ENCODE measurements at places on chromosomes 2 and 18. TPM values are rescaled to one million over a fixed set of nuclear protein-coding genes. Genes with fewer than 3 reads are reported as not detected.

DNA sequence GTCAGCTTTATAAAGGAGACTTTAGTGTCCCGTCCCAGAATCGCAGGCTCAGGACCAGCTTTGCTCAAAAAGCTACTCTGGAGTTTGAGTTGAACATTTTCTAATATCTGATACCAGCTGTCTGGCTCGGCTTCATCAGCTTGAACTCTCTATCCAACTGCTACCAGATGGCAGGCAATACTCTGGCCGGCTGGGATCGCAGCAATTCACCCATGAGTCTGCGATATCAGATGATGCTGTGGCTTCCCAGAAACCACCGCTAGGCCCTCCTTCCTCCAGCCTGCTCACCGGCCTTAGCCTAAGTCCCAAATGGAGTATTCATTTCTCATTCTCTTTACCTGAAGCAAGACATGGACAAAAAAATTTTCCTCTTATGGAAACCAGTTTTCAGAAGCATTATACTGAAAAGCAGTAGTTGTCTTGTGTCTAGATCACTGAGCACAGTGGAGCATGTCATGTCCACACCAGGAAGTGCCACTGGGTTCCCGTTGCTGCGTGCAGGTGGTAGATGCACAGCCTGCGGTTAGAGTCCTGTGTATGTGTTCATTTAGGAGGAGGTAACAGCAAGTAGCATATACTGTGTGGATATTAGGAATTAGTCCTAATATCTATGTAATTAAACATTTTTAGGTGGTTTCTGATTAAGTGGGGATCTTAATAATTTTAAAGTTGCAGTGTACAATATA, 162.0 kb upstream of the SOX11 start:
- no peak for DNase-seq

The SGPP2 gene
- total RNA-seq: not detected

GRCh38 chr2:200087451-200087850, 132.1 kb downstream of the MAIP1 start:
- DNase-seq: no peak

GRCh38 chr18:79658366-79658765, 21.2 kb upstream of the CTDP1 start:
- DNase-seq: no peak

The LIMS3 gene
- total RNA-seq: not detected

All from H4 (cell line).